ENCODE measurements at places on chromosomes 1 and 21. TPM values are rescaled to one million over a fixed set of nuclear protein-coding genes. Genes with fewer than 3 reads are reported as not detected.

DCST1 gene
- not detected for total RNA-seq

SRGAP2 gene
- total RNA-seq: 116 TPM

CD52 gene
- not detected for total RNA-seq

MYOCOS gene
- not detected for total RNA-seq

FMOD gene
- not detected for total RNA-seq

NUP210L gene
- total RNA-seq: not detected

AJAP1 gene
- 0.34 TPM for total RNA-seq

NTNG1 gene
- total RNA-seq: 8.1 TPM

- H3K27me3 ChIP-seq: no peaks in the 10 kb centered on the region
- no peaks in the 10 kb centered on the region for H3K36me3 ChIP-seq
- no peak overlapping the region for H3K27ac ChIP-seq
- H3K4me3 ChIP-seq: no peak overlapping the region
Observed at GRCh38 chr1:31624309-31624708, 6.8 kb downstream of the HCRTR1 start.

DNA sequence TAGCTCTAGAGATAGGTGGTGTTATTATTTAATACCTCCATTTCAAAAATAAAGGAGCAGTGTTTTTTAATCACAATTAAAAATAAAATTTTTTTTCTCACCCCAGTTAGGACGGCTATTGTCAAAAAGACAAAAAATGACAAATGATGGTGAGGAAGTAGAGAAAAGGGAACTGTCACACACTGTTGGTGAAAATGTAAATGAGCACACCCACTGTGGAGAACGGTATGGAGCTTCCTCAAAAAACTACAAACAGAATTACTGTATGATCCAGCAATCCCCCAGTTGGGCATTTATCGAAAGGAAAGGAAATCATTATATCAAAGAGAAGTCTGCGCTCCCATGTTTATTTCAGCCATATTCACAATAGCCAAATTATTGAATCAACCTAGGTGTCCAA is 148.7 kb upstream of the NR5A2 start:
- no peaks in the 10 kb centered on the region for H3K4me1 ChIP-seq
- H3K27me3 ChIP-seq: no peaks in the 10 kb centered on the region
- H3K4me3 ChIP-seq: no peak overlapping the region
- DNase-seq: no peak
- no peaks in the 10 kb centered on the region for H3K36me3 ChIP-seq

DNA sequence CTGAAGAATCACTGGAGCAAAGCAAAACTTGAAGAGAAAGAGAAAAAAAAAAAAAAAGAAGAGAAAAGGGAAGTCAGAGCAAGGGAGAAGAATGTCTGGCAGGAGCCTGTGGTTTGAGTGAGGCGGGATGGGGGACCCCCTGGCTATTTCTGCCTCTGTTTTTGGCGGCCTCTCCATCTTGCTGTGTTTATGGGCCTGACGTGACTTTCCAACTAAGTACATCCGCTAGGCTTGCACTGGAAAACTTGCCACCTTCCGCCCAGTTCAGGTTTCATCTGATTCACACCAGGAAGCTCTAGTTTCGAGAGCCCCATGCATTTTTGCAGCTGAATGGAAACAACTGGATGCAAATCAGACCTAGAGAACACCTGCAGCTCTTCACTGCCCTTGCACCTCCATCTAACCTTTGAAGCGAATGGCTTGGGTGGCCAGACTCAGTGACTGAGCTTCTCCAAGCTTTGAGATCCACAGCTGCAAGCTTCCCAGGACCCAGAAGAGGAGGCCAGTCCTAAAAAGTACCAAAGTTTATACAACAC is 28.0 kb downstream of the TBX15 start:
- no peaks in the 10 kb centered on the region for H3K36me3 ChIP-seq
- H3K27me3 ChIP-seq: peaks cover 2% of the 10 kb centered on the region
- no peak overlapping the region for H3K4me3 ChIP-seq
- H3K27ac ChIP-seq: no peak overlapping the region
- no peaks in the 10 kb centered on the region for H3K4me1 ChIP-seq
- no peak for DNase-seq

GRCh38 chr21:41167348-41168342 is at the start of gene BACE2:
Gene BACE2 (plus strand): TSS chr21:41168160. CDS start chr21:41168264, 104 bp downstream.
- peak within 1 kb of the TSS; percentile 54 for H3K27ac ChIP-seq
- peak; percentile 61 for DNase-seq
- peak within 1 kb of the TSS; percentile 64 for H3K4me3 ChIP-seq
- H3K4me1 ChIP-seq: peaks cover 19% of the 10 kb centered on the region
- H3K27me3 ChIP-seq: no peaks in the 10 kb centered on the region

DNA sequence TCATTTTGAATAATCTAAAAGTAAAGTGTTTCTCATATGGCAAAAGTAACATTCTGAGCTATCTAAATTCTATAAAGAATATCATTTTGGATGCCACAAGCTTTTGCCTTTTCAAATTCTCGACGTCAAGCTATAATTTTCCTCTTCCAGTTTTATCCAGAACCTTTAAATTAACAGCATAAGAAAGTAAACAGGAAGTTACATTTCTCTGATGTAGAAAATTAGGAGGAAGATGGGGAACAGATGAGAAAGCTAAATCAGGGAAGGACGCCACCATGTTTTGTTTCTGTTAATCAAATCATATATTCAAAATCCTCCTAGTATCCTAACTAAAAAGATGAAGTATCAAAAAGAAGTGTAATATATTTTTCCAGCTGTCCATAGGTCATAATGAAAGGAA is 8.8 kb upstream of the CAMSAP2 start:
- no peaks in the 10 kb centered on the region for H3K4me1 ChIP-seq
- H3K36me3 ChIP-seq: no peaks in the 10 kb centered on the region
- no peak for DNase-seq

- no peaks in the 10 kb centered on the region for H3K36me3 ChIP-seq
- H3K4me1 ChIP-seq: no peaks in the 10 kb centered on the region
- no peak for DNase-seq
Observed at GRCh38 chr21:33699277-33699676, 57.0 kb downstream of the ITSN1 start.

DNA sequence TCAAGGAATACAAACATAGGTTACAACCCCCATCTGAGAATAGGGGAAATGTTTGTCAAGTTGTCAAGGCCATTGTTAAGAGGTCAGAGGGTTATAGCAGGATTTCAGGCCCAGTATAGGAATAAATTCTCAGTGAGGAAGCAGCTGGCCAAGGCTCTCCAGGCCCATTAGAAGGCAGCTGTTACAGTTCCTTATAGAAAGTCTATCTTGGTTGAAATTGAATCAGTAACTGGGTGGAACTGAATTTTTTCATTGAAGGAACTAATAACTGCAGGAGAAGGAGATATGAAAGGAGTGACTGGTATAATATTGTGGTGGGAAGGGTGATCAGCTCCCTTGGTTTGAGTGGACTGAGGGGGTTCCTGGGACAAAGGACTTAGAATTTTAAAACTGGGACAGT is 134.1 kb downstream of the CYYR1 start:
- no peak overlapping the region for H3K4me3 ChIP-seq
- H3K4me1 ChIP-seq: no peaks in the 10 kb centered on the region
- no peak for DNase-seq
- no peaks in the 10 kb centered on the region for H3K36me3 ChIP-seq

DNA sequence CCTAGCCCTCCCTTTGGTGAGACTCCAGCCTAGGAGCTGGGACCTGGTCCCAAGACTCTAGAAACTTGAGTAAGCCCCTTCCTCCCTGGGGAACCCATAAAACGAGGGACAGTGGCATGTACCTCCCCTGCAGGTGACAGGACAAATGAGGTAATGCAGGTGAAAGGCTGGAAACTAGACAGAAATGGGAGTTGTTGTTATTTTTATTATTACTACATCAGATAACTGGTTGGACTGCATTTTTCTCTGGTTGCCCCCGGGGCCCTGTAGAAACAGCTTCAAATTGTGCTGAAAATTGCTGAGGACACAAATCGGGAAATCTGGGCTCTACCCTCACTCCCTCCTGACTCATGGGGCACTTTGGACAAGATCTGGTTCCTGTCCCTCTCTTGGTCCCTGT is 132.3 kb upstream of the WNT4 start:
- no peak overlapping the region for H3K4me3 ChIP-seq
- H3K4me1 ChIP-seq: no peaks in the 10 kb centered on the region
- peaks cover 28% of the 10 kb centered on the region for H3K27me3 ChIP-seq
- H3K27ac ChIP-seq: no peak overlapping the region
- H3K36me3 ChIP-seq: no peaks in the 10 kb centered on the region

- H3K27ac ChIP-seq: no peak overlapping the region
- peaks cover 18% of the 10 kb centered on the region for H3K4me1 ChIP-seq
- no peak for DNase-seq
- H3K4me3 ChIP-seq: no peak overlapping the region
- no peaks in the 10 kb centered on the region for H3K36me3 ChIP-seq
- no peaks in the 10 kb centered on the region for H3K27me3 ChIP-seq
Observed at GRCh38 chr1:51325878-51326755, 4.2 kb downstream of the TTC39A start.

DNA sequence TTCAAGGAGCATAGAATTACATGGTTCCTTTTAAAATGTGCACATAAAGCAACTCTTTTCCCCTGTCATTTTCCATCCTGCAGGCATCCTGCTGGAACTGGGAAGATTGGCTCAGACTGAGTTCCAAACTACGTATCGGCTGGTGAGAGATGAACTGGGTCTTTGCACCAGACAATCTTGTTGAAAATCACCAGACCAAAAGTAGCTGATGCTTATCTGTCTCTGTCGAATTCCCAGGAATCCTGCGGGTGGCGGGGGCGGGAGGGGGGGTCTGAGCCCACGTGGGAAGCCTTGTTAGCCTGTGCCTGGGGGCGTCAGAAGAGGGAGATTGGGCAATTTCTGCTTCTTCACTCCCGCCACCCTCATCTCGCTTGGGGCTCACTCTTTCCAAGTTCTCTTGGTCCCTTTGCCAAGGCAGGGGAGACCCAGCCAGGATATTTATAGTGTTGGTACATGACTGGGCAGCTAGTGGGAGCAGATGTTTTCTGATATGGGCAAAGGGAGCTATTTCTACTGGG is 90.1 kb upstream of the SLC25A33 start:
- peak; percentile 83 for DNase-seq
- peak overlapping the region; percentile 71 for H3K27ac ChIP-seq

DNA sequence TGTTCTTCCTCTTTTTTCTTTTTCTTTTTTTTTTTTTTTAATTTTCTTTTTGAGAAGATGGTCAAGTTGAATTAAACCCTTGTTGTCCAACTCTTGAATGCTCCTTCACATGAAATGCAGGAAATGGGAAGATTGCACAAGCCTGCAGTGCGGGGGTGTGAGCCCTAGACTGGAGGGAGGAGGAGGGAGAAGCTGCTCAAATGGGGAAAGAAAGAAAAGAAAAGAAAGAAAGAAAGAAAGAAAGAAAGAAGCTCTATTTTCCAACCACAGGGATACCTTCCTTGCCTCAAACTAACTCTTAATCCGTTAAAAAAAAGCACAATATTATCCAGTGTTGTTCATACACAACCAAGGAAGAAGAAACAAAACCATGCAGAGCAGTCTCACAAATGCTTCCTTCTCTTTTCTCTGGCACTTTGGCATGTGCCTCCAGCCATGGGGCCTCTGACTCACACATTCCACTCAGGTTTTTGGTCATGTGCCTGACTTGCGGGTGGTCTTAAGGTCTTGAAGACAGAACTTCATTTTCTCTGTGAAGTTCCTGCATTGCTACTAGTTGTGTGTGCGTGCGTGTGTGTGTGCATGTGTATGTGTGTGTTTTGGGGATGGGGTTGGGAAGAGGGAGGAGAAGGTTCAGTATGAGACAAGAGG is 276.1 kb downstream of the RPS6KC1 start:
- no peaks in the 10 kb centered on the region for H3K36me3 ChIP-seq
- DNase-seq: peak; percentile 92
- H3K27me3 ChIP-seq: no peaks in the 10 kb centered on the region

DNA sequence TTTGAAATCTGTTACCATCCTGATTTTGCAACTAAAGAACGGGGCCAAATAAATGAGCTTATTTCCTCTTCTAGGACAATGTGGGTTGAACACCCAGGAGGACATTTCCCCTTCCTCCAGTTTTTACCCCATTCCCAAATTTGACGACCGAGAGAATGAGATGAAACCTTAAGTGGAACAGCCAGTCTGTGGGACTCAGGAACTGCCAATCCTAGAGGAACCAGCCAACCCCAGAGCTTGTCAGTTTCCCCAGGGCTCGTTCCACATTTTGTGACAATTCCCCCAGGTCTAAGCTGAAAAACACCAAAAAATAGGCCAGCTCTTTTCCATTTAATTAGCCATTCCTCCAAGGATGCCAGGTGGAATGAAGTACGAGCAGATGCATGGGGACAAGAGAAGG is 21.3 kb upstream of the MAPKAPK2 start:
- H3K27ac ChIP-seq: no peak overlapping the region
- H3K4me3 ChIP-seq: no peak overlapping the region
- peaks cover 6% of the 10 kb centered on the region for H3K4me1 ChIP-seq
- H3K36me3 ChIP-seq: no peaks in the 10 kb centered on the region

- H3K36me3 ChIP-seq: no peaks in the 10 kb centered on the region
- H3K27ac ChIP-seq: peak overlapping the region; percentile 37
- H3K4me3 ChIP-seq: no peak overlapping the region
- peak; percentile 59 for DNase-seq
- peaks cover 14% of the 10 kb centered on the region for H3K4me1 ChIP-seq
Observed at GRCh38 chr1:183821889-183822611, 17.1 kb downstream of the RGL1 start.

DNA sequence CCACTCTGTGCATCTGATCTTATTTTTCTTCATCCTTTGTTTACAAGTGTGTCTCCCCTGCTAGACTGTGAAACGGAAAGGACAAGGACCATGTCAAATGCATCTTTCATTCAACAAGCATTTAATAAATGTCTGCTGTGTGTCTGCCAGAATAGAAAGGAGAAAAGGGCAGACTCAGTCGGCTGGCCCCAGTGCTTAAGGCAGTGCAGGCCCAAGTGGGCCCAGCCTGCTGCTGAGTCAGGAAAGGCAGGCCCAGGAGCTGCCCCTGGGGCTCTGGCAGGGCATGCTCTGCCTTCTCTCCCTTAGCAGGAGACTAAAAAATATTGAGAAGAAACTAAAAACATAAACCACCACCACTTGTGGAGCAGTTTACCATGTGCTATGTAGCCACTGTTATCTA is 38.1 kb downstream of the PLEKHA6 start:
- H3K27me3 ChIP-seq: peaks cover 4% of the 10 kb centered on the region
- no peak overlapping the region for H3K4me3 ChIP-seq
- no peak overlapping the region for H3K27ac ChIP-seq
- peak; percentile 12 for DNase-seq
- H3K36me3 ChIP-seq: no peaks in the 10 kb centered on the region

- H3K27ac ChIP-seq: no peak overlapping the region
- H3K27me3 ChIP-seq: no peaks in the 10 kb centered on the region
- no peaks in the 10 kb centered on the region for H3K4me1 ChIP-seq
- H3K36me3 ChIP-seq: no peaks in the 10 kb centered on the region
Observed at GRCh38 chr1:78703806-78704205, 54.2 kb downstream of the IFI44 start.

- no peak overlapping the region for H3K4me3 ChIP-seq
- no peaks in the 10 kb centered on the region for H3K36me3 ChIP-seq
- H3K27ac ChIP-seq: no peak overlapping the region
- DNase-seq: no peak
- H3K27me3 ChIP-seq: peaks cover 21% of the 10 kb centered on the region
Observed at GRCh38 chr1:156365754-156366153, 3.3 kb upstream of the RHBG start.

DNA sequence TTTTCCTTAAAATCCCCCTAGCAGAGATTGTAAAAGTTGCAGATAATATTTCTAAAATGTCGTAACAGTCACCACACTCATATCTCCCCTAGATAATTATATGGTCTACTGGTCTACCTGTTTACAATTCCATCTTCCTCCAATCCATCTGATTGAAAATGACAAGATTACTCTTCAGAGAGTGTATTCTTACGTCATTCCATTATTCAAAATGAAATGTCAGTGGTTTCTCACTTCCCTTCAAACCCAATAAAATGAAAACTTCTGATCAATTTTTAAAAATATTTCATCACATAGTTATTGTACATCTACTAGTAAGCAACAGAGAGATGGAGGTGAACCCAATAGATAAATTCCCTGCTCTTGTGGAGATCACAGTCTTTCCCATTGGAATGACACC is 202.2 kb upstream of the C8B start:
- H3K4me1 ChIP-seq: peaks cover 7% of the 10 kb centered on the region
- no peaks in the 10 kb centered on the region for H3K27me3 ChIP-seq
- no peak for DNase-seq
- no peaks in the 10 kb centered on the region for H3K36me3 ChIP-seq
- H3K4me3 ChIP-seq: no peak overlapping the region
- H3K27ac ChIP-seq: no peak overlapping the region
